ENCODE measurements at places on chromosomes 12 and 14. TPM values are rescaled to one million over a fixed set of nuclear protein-coding genes. Genes with fewer than 3 reads are reported as not detected.

Gene CLEC4D
- not detected for total RNA-seq

Gene DAD1
- total RNA-seq = 228 TPM

Gene KCNC2
- not detected for total RNA-seq

Gene JKAMP
- 28.8 TPM for total RNA-seq

Gene GABARAPL1
- 6.6 TPM for total RNA-seq

Gene ACOT6
- total RNA-seq = not detected

Gene STAC3
- 4.2 TPM for total RNA-seq
